ENCODE measurements at places on chromosomes 3 and 15.
A peak's percentile ranks its signal among the peaks of the same experiment; 100 is the strongest.

GRCh38 chr3:197874653-197875052 lies 75.3 kb upstream of the RPL35A start:
- no peak for DNase-seq

GRCh38 chr3:48486952-48487351 lies 17.0 kb downstream of the SHISA5 start:
- DNase-seq, result no peak

DNA sequence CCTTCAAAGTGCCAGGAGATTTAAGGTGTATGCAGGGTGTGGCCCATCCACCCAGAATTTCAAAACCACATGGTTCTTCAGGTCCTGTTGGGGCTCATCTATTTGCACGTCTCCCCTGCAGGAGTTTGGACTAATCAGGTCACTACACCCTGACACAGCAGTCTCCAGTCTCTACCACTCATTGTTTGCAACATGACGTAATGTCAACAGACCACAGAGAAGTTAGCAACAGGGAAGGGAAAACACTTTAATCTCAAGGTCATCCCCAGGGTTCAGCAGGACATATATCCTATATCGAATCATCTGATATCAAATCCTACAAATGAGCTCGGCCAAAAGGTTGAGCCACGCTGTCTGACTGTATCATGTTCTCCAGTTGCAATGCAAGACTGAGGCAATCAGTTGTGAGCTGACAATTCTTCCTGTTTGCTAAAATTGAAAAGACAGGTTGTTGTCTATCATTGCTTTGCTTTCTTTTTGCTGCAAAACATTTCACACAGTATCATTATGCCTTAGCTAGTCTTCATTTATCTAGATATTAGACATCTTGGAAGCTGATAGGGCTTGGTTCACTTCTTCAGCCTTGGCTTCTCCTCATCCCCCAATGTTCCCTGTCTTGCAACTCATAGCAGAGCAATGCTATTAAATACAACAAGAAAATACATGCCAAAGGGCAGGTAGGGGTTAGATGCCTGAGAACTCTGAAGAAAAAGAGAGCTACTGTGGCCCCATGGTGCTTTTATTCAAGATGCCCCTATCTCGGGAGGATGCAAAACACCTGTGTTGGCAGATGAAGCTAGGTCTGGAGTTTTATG lies 13.4 kb upstream of the LEKR1 start:
- no peak for DNase-seq

DNA sequence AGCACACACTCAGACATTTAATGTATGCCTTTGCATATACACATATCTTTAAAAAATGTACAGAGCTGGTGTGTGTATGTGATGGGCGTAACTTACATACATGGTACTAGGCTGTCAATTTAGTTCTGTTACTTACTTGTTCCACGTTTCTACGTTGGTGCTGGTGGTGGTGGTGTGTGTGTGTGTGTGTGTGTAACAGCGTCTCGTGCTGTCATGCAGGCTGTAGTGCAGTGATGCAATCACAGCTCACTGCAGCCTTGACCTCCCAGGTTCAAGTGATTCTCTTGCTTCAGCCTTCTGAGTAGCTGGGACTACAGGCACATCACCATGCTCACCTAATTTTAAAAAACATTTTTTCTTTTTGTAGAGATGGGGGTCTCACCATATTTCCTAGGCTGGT lies 64.2 kb downstream of the ISG20 start:
- DNase-seq, result no peak

DNA sequence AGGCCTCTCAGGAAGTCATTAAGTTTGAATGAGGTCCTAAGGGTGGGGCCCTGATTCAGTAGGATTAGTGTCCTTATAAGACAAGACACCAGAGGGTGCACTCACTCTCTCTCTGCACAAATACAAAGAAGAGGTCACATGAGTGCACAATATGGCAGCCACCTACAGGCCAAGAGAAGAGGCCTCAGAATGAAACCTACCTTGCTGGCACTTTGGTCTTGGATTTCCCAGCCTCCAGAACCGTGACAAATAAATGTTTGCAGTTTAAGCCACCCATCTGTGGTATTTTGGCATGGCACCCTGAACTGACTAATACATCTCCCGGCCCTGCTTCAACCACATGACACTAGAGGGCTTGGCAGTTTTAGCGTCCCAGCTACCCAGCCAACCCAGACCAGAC lies 73.9 kb upstream of the CHRNB4 start:
- peak; percentile 38 for DNase-seq

- DNase-seq, result peak; percentile 13
Measured at GRCh38 chr3:42214565-42215283, 51.3 kb downstream of the CCK start.

DNA sequence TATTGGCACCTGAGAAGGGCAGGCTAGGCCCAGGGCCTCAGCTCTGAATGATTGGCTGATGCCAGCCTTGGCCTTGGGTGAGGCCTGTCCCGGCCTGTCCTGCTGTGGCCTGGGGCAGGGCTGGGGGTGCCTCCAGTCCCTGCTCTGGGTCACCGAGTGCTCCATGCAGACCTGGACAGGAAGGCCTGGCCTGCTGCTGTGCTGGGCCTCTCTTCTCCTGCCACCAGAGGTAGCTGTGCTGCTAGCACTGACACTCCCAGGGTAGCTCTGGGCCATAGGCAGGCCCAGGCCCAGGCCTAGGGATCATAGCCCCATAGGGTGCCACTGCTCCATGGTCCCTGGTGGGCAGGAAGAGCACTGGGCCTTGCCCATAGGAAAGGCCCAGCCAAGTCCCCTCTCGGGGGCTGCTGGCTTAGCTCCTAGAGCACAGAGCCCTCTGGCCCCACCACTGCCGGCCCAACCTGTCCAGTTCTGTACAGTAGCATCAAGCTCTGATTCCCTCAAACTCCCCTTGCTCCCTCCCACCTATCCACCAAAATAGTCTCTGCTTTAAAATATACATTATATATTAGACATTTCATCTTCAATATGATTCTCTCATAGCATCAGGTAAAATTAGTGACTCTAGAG lies 18.2 kb downstream of the ABTB1 start:
- no peak for DNase-seq

GRCh38 chr15:40328176-40328575 lies 4.7 kb downstream of the INAFM2 start:
- no peak for DNase-seq

DNA sequence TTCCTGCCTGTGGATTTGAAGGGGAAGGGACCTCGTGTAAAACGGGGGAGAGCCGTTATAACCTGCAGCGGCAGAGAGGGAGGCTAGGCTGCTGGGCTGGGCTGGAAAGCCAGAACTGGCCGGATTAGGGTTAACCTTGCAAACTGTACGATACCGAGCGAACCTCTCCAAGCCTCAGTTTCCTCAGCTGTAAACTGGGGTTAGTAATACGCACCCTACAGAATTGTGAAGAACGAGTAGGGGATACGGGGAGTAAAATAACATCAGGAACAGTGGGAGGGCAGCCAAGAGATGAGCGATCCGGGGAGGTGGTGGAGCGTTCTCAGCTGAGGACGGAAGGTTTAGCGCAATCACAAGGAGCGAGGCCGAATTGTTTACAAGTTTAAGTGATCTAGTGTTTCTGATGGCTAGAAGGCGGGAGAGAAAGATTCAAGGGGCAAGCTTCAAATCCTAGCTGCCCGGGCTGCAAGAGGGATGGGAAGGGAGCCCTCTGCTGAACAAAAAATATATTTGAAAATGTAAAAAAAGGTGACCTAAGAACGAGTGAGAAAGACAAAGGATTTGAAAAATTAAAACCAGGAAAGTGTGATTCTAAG lies 768 bp upstream of the SEMA5B start:
- peak; percentile 36 for DNase-seq

DNA sequence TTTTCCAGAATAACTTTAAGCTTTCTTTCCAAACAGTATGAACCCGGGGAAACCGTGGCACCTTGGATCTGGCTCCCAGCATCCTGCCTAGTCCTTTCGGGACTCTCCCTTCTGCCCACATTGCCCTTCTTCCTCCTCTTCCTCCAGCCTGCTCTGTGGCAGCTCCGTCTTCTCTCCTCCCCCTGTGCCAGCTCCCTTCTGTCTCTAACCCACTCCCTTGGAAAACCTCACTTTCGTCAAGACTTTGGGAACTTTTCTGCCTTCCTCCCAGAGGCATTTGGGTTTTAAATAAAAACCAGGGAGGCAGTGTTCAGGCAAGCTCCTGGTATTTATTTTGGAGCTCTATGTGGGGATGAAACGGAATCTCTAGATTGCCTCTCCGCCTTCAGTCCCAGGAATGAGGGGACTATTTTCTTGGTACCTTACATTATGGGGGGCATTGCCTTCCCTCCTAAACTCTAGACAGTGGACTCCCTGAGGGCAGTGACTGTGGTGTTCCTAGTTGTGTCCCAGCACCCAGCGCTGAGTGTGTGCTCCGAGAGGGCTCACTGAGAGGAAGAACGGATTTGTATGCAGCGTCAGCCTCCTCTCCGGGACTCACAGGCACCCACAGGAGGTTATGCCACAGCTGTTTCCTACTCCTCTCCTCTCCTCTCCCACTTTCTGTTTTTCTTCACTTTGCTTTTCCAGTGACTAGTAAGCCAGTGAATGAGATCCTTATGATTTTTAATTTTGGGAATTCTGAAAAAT lies 105.4 kb upstream of the MRPS22 start:
- DNase-seq, result no peak

GRCh38 chr15:27828746-27829145 lies 270.4 kb downstream of the OCA2 start:
- no peak for DNase-seq

- no peak for DNase-seq
Measured at GRCh38 chr15:34841262-34841725, 45.9 kb upstream of the ACTC1 start.

Measured in activated naive CD4-positive, alpha-beta T cell treated with anti-CD3 and anti-CD28 coated beads for 36 hours (primary cell).